ENCODE measurements at places on chromosomes 6 and 20.

- no peak for DNase-seq
Measured at GRCh38 chr6:37704923-37705238, 7.2 kb upstream of the MDGA1 start.

- no peak for DNase-seq
Measured at GRCh38 chr6:166630462-166630861, 3.4 kb upstream of the RPS6KA2 start.

GRCh38 chr6:152651986-152652385 is 14.8 kb upstream of the SYNE1 start:
- no peak for DNase-seq

GRCh38 chr6:2127484-2127911 is 117.9 kb downstream of the GMDS start:
- DNase-seq: no peak

DNA sequence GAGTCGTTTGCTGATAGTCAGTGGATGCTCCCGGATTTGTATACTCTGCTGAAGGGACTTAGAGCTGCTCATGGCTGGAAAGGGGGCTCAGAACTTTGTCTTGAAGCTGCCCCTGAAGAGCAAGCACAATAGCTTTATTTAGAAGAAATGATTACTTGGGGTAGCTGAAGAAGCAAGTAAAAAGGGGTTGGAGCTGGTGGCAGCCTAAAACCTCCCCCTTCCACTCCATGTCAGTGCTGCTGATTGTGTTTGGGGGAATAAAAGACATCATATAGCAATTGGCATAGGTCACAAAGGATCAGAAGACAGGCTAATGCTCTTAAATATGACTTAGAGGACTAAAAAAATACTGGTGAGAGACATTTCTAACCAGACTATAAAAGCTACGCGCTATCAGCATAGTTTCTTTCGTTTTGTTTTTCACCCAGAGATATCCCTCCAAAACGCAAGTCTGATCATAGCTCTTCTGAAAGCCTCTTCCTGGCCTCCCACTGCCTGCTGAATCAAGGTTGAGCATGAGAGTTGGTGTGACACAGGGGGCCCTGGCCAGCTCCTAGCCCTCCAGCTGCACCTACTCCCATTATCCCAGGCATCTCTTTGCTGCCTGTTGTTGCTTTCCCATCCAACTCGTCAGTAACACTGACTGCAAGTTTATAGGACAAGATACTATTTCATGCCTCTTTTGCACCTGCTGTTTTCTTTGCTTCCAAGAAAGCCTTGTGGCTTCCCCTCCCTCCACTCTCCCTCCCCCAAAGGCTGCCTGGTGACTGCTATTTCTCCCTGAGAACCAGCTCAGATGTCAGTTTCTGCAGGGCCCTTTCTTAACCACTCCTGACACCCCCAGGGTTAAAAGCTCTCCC is 33.9 kb upstream of the SGK1 start:
- peak; percentile 29 for DNase-seq

All from left renal cortex interstitium (tissue), 4 donors.